ENCODE measurements at places on chromosomes 3 and 15.

DNA sequence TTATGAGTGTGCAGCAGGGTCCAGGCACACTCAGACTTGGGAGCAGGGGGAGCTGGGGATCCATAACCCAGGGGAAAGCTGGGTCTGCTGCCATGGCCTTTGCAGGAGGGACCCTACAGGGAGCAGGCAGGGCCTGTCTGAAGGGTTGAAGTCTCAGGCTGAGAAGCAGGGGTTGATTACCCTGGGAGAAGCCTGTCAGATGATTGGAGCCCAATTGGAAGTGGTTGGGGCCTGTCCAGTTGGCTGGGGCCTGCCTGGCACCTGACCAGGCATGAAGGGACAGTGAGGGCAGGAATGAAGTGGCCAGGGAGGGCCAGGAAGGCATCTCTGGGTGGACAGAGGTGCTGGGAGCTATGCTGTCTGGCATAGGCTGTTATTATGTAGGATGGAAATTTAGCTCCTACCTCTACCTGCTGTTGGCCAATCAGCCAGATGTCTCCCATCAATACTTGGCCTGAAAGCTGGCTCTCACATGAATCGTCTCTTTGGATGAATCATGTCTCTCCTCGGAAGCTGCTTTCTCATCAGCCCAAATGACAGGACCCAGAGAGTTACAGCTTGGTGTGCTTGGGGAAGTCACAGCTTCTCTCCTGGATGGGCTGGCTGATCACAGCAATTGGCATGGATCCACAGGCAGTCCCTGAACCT is 27.4 kb upstream of the SLCO2A1 start:
- DNase-seq = no peak

- no peak for DNase-seq
Measured at GRCh38 chr15:63881431-63881830, 47.7 kb upstream of the HERC1 start.

DNA sequence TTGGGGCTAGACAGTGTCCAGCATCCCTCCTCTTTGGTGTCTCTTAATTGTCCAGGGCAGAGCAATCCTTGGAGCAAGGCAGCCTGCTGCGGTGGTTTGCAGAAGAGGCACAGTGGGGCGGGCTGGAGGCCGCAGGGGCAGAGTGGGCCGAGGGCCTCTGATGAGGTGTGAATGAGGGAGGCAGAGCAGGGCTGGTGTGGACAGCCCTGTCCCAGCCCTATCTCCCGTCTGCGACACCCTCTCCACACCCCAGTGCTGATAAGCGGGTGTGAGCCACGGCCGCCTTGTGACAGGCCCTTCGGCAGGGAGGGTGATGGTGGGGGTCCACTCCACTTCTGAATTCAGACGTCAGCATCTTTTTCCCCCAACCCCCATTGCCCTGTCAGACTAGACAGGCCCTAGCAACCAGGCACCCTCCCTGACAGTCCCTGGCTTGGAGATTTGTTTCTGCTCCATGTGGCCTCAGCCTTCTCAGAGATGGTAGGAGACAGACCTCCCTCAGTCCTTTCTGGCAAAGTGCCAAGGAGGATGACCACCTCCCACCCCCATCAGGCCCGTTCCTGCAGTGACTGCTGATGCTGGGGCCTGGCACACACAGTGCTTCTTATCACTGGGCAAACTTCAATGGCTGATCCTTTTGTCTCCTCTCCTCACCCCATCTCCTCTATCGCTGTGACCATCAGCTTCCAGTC is 37.3 kb downstream of the EXOG start:
- no peak for DNase-seq

GRCh38 chr3:8503871-8504610 is 2.4 kb downstream of the LMCD1 start:
- no peak for DNase-seq

DNA sequence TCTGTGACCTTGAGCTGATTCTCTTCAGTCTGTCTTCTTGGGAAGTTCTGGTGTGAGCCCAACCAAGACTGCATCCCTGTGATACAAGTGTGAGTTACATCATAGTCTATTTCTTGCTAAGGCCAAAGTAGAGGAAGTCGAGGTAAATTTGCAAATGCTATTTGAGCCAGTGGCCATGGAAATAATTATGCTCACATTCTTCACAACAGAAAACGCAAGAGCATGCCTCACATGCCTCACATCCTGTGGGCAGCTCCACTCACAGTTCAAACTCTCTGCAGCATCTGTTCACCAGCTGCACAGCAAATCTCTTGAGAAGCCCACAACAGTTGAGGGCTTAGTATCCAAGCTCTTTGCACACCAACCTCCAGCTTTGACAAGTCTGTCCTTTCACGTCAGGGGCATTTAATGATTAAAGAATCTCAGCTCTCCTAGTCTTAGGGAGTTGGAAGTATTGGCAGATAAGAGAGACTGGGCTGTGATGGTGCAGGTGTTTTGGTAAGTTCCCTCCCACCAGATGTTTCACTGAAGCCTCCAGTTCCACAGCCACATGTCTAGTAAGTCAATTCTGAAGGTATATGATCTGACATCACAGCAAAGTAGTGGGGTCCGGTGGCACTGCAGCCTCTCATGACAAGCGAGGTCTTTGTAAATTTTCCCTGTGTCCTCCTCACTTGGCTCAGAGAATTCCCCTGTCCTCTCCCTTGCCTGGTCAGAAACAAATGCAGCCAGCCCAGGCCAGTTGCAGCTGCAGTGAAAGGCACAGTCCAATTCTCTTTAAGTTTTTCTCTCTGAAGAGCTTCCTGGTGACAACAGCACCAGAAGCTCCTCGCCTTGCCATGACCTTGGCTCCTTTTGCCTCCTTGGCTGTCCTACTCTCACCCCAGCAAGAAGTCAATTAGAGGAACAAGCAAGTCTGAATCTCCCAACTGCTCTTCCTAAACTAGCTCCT is 166.1 kb downstream of the SSR3 start:
- no peak for DNase-seq

- no peak for DNase-seq
Measured at GRCh38 chr15:59185725-59186124, 20.9 kb upstream of the LDHAL6B start.

DNA sequence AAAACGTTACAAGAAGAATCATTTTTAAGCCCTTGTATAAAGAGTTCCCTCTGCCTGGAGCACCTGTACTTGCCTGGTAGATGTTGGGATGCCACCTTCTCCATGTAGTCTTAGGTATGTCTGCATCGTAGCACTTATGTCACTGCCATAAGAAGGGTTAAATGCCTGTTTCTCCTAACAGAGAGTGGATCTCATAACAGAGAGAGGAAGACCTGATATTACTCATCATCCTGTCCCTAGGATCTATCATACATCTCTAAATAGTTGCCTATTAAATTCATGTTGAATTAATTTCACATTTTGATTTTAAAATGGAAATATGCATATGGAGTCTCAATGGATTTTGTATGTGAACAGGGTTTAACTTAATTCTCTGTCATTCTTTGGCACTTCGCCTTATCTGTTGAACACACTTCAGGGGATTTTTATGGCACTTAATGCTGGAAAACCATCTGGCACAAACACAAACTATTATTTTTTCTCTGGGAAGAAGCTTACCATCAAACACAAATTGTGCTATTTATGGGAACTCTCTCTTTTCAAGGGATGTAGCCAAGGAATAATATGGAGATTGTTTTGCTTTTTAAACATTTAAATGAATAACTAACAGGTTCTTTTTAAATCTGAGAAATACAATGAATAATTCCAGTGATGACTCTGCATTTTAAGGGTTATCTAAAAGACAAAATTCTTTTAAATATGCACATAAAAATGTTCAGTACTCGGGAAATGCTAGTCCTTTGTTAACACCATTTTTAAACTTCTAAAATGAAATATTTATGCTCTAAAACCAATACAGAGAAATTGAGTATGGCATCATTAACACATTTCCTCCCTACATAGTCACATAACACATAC is 230.7 kb downstream of the ZNF385D start:
- DNase-seq = no peak

DNA sequence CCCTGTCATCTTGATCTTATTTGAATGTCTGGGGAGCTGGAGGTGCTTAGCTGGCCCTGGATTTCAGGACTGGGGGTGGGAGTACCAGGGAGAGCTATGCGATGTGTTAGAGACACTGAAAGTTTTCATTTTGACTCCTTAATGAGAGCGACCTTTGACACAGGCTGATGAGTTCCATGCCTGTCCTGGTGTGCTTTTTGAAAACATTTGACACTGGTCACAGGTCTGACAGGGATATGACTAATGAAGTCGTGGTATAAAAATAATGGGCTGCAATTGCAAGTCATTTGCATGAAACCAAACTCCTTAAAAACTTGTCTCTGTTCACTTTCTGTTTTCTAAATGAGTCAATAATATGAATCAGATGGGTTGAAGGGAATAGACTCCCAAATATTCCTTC is 81.9 kb downstream of the MECOM start:
- no peak for DNase-seq

GRCh38 chr3:114880078-114880477 is 267.0 kb downstream of the ZBTB20 start:
- DNase-seq = no peak

DNA sequence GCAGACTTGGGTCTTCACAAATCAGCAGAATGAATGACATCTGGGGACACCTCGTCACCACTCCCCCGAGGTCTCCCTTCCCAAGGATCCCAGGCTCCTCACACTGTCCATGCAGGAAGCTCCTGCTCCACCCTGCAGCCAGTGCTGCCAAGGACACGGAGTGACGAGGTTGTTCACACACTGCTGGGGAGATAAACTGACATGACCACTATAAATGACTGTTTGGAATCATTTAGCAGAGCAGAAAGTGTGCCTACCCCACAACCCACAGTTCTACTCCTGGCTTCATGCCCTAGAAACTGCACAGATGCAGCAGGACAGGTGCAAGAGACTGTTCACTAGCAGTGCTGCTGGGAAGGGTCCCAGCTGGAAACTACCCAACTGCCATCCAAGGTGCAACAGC is 19.7 kb upstream of the PRSS50 start:
- DNase-seq = no peak

DNA sequence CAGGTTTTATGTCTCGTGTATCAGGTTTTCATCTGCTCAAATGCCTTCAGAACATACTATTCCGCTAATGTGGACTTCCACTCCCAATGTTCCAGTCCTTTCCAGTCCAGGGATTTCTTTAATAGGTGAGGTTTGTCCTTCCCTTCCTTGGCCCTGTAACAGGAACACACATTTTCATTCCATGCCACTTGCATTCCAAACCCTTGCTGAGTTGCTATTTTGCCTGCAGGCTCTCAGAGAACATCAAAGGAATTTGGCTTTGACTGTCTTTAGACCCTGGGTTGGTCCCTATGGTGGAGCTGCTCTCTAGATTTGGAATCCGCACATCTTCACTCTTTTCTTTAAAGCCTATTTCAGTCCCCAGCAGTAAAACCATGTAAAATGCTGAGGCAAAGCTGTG is 12.3 kb upstream of the ALCAM start:
- DNase-seq = no peak

DNA sequence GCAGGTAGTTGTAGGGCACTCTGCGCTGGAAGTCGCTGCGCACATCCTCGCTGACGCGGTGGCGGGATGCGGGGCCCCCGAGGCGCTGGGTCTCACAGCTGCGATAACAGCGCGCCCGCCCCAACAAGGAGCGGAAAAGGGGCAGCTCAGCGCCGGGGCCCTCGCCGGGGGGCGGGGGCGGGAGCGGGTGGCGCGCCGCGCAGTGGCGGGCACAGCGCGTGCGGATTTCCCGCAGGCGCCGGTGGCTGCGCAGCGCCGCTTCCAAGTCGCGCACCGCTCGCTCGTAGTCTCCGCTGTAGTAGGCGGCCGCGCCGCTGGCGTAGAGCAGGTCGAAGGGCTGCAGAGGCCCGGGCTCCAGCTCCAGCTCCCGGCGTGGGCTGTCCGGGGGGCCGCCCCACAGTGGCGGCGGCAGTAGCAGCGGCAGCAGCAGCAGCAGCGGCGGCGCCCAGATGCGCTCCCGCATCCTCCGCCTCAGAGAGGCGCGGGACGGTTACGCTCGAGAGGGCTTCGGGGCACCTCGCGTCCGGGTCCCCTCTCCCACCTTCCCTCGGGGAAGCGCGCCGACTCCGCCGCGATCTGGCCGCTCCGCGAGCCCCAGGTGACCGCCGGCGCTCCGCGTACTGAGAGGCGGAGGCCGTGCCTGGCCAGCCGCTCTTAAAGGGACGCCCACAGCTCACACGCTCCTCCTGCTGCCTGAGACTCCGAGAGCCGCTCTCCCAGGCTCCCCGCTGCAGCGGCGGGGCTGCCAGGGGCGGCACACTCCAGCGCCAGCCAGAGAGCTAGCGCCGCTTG is at the start of gene P3H2:
P3H2 (minus strand) TSS at position 629 of the 792 bp plus-strand sequence; CDS start at position 463, 166 bp downstream.
- no peak for DNase-seq

DNA sequence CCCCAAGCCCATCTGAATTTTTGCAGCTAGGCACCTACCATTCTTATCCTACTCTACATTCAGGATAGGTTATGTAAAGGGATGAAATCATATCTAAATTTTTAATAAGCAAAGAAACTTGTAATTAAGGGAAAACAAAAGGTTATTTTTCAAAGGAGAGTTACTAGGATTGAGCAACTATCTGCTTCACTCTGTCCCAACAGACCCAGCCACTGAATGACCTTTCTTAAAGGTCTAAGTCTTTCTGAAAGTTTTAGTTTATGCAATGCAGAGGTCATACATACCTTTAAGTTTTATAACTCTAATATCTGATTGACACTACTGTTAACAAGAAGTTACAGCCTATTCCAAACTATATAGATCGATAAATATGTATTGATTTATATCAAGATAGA is 209.2 kb upstream of the CTNNB1 start:
- no peak for DNase-seq

DNA sequence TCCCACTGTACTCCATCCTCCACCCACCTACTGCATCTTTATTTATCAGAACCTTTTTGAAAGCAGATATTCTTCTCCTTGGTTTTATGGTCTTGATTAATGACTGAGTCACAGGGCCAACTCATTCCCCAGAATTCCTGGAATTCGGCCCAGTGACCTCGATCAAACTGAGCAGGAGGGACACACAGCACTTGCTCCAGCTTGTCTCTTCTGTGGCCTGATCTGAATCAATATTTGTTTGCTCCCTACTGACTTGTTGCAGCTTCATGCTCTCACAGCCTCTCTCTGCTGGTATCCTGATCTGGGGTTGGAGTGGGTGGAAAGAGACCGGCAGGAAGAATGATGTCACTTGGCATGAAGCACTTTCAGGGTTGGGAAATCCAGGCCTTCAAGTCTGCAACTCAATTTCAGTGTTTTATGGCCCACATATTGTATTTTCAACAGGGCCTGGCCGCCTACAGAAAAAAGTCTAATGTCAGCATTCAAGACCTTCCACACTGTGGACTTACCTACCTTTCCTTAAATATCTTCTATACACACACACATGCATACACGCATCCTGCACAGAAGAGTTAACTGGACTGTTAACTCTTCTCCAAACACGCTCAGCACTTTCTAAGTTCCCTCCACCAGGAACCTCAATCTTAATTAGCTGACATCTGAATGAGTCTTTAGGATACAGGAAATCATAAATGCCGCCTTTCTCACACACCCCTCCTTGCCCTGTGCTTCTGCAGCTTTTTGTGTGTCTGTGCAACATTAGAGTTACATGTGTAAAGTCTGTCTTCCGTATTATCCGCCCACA is 4.6 kb downstream of the ANXA2 start:
- DNase-seq = no peak

GRCh38 chr15:76349301-76350070 is 12.9 kb downstream of the ISL2 start:
- no peak for DNase-seq

DNA sequence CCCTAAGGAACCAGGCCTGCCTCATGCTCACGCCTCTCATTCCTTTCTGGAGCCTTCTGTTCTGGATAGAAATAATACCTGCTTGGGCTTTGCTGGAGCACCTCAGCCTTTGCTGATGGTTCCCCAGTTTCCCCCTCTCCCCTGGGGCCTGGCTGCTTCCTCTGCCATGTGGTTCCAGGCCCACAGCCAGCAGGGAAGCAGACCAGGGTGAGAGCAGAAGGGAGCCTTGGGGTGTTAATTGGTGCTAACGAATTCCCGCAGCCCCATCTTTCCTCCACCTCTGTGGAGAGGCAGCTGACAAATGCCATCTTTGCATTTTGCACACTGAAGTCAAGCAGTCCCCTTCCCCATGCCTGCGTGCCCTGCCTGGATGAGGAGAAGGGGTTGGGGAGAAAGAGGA is 13.1 kb upstream of the CORO2B start:
- DNase-seq = no peak

Data from stimulated activated CD8-positive, alpha-beta memory T cell treated with anti-CD3 and anti-CD28 coated beads, Interleukin-15, amount 100 ng/mL, for 24 hours (primary cell).